ENCODE measurements at places on chromosomes 2 and 18.
A peak's percentile ranks its signal among the peaks of the same experiment; 100 is the strongest.

GRCh38 chr18:43061816-43062215 is 53.7 kb downstream of the RIT2 start:
- DNase-seq, result no peak

DNA sequence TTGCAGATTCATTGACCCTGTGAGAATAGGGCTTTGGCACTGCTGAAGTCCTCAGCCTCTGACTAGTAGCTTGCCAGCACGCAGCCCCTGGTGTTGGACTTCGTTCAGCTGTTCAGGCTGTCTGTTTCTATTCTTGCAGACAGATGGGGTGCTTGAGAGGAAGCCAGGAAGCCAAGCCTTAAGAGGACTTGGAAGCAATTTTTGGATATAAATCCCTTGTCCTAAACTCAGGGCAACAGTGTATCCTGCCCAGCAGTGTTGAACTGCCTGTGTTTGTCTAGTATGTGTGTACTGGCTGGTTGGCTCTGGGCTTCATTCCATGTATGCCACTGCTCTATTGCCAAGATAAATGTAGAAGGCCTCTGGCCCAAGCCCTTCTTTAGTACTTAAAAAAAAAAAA is 108.6 kb downstream of the COMMD1 start:
- peak; percentile 69 for DNase-seq

DNA sequence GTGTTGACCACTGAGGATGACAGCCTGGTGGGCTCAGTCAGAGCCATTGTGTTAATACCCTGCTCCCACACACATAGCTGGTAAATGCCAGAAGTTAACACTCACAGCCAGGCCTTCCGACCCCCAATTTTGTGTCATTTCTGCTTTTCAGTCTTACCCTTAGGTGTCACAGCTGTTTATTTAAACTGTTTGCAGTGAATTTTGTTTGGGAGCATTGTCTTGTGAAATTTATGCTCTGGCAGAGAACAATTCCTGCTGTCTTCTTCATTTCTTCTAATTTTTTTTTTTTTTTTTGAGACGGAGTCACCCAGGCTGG is 8.2 kb downstream of the LPIN1 start:
- no peak for DNase-seq

- DNase-seq, result no peak
Measured at GRCh38 chr2:17547737-17548136, 7.2 kb downstream of the VSNL1 start.

DNA sequence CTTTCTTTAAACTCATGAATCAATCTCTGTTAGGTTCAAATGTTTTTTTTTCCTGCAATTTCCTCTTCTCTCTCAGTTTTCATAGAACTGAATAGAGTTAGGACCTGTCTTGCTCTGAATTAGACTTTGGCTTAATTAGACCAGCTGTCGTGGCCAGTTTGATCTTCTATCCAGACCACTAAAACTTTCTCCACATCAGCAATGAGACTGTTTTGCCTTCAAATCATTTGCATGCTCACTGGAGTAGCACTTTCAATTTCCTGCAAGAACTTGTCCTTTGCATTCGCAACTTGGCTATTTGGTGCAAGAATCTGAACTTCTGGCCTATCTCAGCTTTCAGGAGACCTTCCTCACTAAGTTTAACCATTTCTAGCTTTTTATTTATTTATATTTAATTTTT is 2002.2 kb upstream of the PIK3C3 start:
- no peak for DNase-seq

DNA sequence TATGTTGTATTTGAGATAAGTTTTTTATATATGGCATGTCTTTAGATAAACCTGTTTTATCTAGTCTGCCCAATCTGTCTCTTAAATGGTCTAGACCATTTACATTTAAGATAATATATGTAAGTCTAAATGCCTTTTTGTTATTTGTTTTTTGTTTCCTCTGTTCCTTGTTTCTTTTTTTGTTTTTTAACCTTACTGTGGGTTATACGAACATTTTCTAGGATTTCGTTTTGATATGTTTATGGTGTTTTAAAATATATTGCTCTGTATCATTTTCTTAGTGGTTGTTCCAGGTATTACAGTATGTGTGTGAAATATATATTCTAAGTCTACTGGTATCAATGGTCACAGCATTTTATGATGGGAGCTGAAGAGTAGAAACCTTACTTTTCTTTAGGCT is 13.3 kb downstream of the BCL2L11 start:
- no peak for DNase-seq

DNA sequence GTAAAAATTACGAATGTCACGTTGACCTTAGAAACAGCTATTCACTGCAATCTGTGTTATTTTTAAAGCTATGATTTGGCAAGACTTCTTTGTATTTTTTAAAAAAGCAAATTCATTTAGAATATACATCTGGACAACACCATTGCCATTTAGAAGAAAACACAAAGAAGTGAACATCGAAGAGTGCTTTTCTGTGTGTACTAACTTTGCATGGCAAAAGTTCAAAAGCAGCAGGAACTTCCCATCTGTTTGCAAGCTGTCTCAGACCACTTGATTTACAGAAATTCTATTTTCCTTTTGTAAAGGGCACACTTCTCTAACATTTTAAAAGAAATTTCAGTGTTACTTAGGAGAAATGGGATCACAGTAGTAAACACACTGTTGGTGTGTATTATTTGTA is 145.9 kb downstream of the CALCRL start:
- DNase-seq, result peak; percentile 11

All from EH (cell line).